ENCODE measurements at places on chromosomes 2 and 18.

GRCh38 chr2:135149251-135149650 lies 97.2 kb downstream of the RAB3GAP1 start:
- DNase-seq = no peak

DNA sequence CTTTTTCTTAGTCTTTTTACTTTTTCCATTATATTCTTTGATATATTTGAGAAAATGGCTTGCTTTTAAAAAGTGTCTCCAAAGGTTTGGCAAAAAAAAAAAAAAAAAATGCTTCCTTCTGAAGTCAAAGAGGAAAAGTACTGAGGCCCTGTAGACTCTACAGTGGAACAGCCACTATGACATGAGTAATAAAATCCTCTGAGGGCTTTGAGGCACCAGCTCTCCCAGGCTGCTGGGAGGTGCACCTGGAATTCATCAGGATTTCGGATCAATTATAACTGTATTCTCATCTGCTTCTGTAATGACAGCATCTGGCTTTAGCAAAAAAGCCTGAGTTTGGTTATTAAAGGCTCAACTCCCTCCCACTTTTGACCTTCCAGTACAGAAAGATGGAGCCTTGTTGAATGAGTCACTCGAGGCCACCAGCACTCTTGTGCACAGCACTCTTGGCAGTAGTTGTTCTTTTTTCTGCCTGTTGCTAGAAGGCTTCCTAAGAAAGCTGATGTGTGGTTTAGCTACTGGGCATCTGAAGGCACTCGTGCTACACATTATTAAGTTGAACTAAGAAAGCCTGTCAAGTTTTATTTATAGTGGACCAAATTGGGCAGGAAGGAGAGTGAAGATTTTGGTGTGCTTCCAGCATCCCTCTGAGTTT lies 131.3 kb downstream of the PRPF40A start:
- DNase-seq = no peak

- peak; percentile 29 for DNase-seq
These were observed 28.2 kb downstream of the SDC1 start for GRCh38 chr2:20196657-20197161.

DNA sequence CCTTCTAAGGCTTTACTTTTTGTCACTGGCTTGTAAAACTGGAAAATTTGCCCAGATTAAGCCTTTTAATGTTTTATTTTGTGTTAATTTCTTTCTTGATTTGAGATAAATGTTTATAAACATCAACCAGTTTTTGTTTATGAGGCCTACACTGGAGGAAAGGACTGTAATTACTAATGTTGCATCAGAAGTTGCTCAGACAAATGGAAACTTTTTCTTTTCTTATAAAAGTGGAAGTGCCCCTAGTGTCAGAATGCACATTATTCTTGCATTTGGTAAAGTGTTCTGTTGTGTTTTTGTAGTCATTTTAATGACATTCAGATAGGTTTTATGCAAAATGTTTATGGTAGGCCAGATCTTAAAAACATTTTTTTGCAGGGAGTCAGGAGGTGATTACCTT lies 25.3 kb downstream of the LCLAT1 start:
- no peak for DNase-seq

DNA sequence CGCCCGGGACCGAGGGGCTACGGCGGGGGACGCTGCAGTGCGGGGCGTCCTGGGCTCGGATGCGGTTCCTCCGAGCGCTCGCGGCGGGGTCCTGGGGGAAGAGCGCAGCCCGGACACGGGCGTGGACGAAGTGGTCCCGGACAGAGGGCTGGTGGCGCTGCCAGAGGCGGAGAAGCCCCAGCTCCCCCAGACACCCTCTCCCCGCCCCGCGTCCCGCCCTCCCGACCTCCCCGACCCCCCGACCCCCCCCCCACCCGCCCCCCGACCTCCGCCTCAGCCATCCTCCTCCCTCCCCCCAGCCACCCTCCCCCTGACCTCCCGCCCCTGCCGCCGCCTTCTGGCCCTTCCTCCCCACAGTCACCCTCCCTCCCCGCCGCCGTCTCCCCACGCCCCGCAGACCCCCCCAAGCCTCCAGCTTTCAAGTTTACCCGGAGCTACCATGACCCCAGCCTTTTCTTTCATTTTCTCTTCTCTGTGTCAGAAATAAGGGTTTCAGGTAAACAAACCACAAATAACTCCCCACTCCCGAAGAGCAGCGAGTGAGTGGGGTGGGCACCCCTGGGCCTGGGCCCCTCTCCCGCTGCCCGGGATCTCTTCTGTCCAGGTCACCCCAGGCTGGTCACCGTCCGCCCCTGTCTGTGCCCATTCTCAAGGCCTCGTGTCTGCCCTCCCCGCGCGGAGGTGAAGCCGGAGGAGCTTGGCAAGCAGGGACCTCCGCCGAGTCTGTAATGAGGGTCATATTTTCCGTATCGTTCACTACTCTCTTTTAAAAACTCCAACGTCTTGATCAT lies 5.1 kb downstream of the NFATC1 start:
- no peak for DNase-seq

DNA sequence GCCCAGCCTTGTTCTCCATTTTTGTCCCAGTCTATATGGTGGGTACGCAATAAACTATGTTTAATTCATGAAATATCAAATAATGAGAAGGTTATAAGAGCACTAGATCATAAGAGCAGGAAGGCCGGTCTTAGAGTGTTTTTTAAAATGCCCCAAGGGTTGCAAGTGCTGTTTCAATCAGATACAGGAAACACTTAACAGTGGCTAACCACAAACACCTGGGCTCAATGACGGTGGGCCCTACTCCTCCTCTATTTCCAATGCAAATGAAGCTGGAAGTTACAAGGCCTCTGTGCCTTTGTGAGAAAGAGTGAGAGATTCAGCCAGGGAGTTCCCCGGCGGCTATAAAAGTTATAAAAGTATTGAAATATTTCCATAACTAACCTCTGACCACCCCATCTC lies 18.9 kb upstream of the WDR33 start:
- DNase-seq = no peak

DNA sequence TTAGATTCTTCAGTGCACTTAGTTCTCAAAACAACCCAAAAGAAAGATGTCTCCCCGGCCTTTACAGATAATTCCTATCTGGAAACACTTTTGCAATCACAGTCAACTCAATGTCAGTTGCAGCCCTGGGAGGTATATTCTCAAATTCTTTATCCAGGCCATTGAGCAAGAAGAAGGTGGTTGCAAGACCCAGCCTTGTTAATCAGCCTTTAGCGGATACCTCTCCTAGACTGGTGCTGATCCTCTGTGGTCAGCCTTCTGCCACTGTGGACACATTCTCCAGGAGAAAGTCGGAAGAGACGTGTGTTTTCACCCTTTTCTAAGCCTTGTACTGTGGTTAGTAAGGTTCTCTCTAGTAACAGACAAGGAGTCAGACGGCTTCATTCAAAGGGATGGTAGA lies 7.8 kb upstream of the FZD7 start:
- no peak for DNase-seq

DNA sequence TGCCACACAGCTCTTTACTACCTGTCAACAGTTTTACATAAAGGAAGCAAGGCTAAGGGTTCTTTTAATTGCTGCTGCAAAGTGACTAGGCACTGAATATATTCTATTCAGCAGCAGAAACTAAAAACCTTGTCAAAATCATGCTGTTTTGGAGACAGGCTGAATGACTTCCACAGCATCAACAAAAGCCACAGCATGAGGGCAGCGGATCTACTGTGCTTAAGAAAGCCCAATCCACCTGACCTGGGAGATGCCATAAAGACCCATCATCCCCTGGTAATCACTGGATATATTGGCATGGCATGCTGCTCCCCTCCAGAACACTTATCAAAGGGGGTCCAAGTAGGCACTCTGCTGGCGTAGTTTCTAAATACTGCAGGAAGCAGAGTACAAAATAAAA lies 715.1 kb upstream of the SLC8A1 start:
- DNase-seq = no peak

GRCh38 chr2:113124181-113124961 lies 3.0 kb upstream of the IL1RN start:
- DNase-seq = no peak

GRCh38 chr2:76210551-76210950 lies 499.8 kb upstream of the GCFC2 start:
- DNase-seq = no peak

DNA sequence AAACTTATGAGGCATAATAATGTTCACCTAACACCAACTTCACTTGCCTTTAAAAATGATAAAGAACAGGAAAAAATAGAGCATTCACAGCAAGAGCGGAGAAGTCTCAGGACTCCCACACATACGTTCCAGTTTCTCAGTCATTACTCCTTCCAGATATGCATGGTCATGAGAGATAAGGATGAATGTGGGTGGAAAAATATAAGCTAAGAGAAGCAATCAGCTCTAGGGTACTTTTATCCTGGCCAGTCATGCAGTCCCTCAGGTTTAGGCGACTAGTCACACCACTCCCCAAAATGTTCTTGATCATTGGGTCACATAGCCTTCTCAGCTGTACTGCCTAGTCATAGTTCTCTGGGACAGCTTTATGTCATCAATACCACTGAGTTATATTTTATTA lies 29.2 kb upstream of the CCDC178 start:
- DNase-seq = no peak

DNA sequence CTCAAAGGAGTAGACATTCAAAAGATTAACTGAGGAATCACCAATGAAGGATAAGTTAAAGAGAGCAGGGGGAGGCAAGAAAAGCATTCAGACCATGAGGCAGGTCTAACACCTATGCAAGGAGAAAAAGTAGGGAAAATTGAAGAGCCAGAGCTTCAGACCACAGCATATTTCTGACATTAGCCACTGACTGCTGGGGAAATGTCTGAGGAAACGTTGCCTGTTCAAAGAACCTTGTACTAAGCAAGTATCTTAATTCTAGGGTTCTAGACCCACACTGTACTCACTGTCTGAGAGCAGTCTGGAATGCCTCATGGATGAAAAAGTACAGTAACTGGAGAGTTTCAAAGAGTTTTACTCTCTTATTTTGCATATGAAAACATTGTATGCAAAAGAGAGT lies 39.5 kb upstream of the TFPI start:
- DNase-seq = no peak

- DNase-seq = no peak
These were observed 16.2 kb downstream of the IL18RAP start for GRCh38 chr2:102439065-102439695.

GRCh38 chr18:54769526-54770464 lies 58.5 kb upstream of the RAB27B start:
- DNase-seq = no peak

GRCh38 chr2:190596993-190597392 lies 51.9 kb upstream of the NAB1 start:
- no peak for DNase-seq

DNA sequence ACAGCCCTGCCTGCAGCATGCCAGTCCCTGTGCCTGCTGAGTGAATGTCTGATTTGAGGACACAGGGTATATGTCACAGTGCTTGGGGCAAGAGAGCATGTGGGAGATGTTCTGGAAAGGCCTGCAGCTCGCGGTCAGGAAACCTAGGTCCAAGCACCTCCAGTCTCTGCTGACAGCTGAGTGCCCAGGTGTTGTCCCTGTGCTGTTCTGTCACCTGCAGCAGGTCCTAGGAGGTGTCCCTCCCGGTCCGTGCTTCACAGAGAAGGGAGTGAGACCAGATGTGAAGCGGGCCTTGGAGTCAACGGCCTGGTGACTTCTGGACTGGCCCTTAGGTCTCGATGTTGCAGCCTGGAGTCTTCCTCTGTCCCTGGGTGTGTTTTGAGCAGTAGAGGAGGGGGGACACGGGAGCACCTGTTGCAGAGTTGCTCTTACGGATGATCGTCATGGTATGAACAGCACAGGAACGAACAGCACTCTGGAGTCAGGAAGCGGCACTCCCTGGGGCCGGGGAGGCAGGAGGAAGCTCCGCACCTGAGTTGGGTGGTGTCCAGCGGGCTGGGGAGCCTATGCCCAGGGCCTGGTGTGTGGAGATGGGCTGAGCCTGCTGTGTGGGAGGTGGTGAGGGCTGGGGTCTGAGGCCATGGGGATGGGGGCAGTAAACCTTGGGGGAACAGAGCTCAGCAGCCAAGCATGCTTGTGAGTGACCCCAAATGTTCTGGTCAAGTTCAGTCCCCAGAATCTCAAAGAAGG lies 21.6 kb upstream of the ARHGEF4 start:
- no peak for DNase-seq

- DNase-seq = no peak
These were observed 84.0 kb downstream of the DDX1 start for GRCh38 chr2:15675456-15676195.

GRCh38 chr2:180657054-180657453 lies 323.4 kb upstream of the UBE2E3 start:
- no peak for DNase-seq

DNA sequence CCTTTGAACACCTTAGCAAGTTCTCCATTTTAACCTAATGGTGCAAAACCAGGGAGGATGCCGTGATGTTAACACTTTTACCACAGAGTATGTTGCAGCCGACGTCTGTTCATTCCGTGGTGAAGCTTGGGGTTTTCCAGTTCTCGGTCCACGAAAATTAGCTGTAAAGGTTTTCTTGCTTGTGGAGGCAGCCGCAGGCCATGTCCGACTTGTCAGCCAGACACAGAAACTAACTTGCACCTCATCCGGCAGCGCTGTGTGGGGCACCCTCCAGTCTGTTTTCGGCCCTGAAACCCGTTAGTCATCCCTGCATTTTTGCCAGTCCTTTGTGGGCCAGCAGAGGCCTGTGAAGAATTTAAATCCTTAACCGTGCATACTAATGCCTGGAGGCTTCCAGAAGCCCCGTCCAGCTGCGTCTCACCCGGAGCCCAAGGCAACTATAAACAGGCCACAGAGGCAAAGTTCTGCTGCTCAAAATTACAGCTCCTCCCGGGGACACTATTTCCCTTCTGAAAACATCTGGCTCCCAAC lies 70.6 kb downstream of the SH3YL1 start:
- no peak for DNase-seq

DNA sequence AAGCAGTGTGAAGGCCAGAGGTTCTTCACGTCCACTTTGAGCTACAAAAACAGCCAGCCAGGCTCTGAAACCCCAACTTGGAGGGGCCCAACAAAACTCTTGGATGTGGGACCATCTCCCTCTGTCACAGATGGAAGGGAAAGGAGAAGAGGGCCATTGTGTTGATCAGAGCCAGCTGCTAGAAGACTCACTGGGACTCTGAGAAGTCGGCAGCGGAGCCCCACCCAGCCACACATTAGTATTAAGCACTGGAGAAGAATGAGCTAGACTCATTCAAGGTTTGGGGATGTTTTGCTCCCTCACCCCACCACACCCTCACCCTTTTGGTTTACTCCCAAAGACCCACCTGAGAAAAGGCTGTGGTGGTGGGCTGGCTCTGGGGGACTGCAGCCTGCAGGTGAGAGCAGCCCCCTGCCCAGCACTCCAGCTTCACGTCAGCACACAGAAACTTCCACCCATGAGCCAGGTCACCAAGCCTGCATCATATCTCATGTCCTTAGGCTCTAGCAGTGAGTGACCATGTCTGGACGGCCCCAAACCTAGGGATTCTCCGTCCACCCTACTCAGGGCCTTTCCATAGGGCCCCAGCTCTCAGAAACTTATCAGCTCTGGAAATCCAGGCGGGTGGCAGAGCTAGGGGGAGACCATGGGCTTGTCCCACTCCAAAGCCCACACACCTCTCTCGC lies 12.6 kb downstream of the TEX51 start:
- DNase-seq = no peak
